ENCODE measurements at places on chromosomes 11 and 22.

DNA sequence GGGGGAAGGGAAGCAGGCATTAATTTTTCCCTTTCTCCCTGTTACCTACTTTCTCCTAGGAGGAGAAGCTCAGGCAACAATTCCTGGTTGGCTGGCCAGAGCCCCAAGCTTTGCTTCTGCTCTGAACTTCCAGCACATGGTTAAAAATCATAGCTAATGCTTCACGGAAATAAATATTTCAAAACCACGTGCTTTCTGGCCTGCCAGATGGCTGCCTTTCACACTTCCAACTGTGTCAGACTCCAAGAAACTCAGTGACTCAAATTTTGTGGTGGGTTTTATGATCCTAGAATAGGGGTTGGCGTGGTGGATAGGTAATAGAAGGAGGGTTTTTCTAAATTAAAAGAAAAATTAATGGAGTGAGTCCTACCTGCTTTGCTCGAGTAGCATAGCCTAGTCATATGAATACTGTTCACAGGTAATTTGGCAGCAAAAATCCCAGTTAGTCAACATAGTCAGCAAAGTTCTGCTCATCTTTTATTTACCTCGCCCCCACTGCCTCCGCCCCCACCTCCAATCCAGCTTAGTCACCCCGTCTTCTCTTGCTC is 58.6 kb downstream of the SC5D start:
- DNase-seq: no peak

GRCh38 chr22:37351232-37351631 is 68.9 kb downstream of the CYTH4 start:
- DNase-seq: no peak

DNA sequence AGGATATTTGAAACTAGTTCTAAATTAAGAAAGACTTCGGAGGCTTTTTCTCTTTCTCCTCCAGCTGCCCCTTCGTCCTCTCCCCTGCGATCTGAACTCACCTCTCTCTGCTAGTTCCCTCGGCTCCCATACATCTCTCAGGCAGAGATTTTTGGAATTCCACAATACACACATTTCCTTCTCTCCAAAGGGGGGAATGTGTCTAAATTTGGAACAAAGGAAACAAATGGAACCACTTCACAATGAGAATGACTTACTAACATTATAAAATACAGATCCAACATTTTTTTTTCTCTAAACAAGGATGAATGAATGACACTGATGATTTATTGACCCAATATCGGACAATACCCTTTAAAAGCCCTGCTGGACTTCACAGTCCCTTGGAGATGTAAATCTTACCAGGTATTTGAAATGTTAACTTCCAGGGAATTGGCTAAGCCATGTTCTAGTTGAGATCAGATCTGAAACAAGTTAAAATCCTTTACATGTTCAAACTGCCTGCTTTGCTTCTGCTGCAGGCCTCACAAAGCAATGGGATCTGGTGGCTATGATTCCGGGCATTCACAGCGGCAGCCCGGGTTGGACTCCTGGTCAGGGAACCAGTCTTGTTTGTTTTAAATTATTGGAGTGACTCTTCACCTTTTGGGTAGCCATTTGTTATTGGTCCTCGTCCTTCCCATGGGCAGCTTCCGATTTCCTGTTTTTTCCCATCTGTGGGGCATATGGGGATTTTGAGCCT is 20.5 kb upstream of the GSTP1 start:
- no peak for DNase-seq

- DNase-seq: no peak
Measured at GRCh38 chr11:71383461-71383860, 64.7 kb downstream of the DHCR7 start.

- no peak for DNase-seq
Measured at GRCh38 chr22:26580240-26580962, 9.5 kb downstream of the TPST2 start.

DNA sequence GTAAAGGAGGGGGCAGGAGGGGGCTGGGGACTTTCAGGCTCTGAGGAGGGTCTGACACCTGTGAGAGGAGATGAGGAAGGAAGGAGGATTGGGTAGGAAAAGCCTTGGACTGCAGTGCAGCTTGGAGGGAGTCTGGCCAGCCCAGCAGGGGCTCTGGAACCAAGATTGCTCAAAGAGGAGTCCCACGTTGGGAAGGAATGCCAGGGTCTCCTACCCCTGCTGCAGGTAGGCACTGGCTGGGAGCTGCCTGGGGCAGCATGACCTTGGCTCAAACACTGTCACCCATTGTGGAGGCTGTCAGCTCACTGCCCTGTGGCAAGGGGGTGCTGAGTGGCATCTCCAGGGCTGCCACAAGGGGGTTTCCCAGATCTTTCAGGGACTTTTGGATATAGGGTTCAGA is 94.5 kb downstream of the RPS6KA4 start:
- DNase-seq: no peak

- DNase-seq: no peak
Measured at GRCh38 chr11:128415539-128415938, 171.8 kb downstream of the ETS1 start.

DNA sequence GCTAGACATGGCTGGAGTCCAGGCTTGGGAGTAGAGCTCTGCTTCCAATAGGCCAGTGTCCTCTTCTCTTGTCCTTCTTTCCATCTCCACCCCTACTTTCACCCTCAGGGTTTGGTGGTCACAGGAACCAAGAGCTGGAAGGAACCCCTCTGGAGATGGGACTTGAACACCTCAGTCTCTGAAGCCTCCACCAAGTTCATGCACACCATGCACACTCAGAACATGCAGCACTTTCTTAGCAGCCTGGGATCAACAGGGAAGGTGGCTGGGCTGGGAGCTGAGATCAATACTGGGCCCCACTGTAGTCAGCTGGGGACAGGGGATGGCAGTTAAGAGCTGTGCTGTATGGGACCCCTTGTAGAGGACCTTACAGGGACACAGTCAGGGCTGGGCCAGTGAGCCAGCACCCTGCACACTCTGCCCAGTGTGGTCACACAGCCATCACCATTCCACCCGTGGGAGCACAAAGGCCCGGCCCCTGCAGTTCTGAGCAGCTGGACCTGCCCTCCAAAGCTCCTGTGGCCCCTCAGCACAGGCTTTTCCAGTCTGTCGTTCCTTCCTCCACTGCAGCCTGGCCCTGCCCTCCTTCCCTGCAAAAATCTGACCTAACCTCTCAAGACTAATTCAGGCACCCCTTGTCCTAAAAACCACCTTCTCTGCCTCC is 47.7 kb downstream of the GAB4 start:
- no peak for DNase-seq

DNA sequence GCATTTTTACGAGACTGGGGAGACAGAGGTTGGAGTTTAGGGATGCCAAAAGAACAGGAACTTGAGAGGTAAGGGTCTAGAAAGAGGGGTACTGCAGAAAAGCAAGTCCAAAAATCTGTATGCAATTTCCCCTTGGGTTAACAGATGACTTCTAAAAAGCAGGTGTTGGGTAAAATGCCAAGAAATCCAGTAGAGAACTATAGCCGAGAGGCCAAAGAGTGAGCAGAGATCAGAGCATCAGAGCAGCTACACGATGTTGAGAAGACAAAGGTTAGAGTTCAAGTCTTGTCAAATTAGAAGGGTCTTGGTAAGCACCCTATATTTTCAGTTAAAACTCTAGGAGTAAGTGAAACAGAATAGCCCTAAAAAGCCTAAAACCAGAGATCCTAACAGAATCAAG is 145.2 kb downstream of the FCHSD2 start:
- DNase-seq: no peak

GRCh38 chr22:23193882-23194281 is 13.6 kb downstream of the BCR start:
- no peak for DNase-seq

DNA sequence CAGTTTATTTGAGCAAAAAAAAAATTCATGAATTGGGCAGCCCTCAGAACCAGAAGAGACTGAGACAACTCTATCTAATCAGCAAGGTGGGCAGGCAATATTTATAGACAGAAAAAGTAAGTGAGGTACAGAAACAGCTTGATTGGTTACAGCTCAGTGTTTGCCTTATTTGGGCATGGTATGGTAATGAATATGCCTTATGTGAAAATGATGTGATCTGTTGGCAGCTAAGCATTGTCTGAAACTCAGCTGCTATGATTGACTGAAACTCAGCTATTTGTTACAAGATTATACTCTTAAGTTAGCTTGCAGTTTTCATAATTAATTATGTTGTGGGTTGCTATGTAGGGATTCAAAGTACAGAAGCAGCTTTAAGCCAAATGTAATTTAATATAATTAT is 127.6 kb downstream of the CNTN5 start:
- no peak for DNase-seq

GRCh38 chr11:12403122-12403996 is 26.0 kb downstream of the PARVA start:
- no peak for DNase-seq

DNA sequence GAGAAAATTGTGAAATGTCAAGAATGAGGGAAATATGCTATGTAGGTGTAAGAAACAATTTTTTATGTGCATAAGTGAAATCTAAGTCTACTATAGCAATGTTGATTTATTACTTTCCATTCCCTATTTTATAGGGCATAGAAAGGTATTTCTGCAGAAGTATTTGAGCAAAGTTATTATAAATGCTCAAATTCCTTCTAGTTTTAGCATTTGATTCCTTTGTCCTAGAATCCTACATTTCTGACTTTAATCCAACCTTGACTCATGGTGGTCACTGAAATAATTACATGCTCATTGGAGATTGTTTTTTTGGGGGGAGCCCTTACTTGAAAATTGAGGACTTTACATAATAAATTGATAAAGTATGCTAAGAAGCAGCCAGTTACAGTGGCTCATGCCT is 716.6 kb upstream of the LUZP2 start:
- no peak for DNase-seq

DNA sequence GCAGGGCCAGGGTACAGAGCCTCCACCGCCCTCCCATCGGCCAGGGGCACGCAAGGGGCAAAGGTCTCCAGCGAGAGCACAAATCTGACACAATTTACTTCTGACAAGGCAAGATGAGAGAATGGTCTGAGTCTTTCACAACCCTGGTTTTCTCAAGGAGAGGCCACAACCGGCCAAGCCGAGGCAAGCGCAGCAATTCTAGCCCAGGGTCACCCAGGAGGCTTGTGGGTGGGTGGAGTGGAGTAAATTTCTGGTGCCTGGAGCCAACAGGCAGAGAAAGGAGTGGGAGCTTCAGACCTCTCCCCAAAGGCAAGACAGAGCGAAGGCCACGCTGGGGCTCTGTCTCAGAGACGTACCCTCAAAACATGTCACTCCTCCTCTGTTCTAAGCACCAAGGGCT is 9.3 kb downstream of the LARGE2 start:
- no peak for DNase-seq

- DNase-seq: no peak
Measured at GRCh38 chr11:90757849-90758494, 535.1 kb upstream of the CHORDC1 start.

DNA sequence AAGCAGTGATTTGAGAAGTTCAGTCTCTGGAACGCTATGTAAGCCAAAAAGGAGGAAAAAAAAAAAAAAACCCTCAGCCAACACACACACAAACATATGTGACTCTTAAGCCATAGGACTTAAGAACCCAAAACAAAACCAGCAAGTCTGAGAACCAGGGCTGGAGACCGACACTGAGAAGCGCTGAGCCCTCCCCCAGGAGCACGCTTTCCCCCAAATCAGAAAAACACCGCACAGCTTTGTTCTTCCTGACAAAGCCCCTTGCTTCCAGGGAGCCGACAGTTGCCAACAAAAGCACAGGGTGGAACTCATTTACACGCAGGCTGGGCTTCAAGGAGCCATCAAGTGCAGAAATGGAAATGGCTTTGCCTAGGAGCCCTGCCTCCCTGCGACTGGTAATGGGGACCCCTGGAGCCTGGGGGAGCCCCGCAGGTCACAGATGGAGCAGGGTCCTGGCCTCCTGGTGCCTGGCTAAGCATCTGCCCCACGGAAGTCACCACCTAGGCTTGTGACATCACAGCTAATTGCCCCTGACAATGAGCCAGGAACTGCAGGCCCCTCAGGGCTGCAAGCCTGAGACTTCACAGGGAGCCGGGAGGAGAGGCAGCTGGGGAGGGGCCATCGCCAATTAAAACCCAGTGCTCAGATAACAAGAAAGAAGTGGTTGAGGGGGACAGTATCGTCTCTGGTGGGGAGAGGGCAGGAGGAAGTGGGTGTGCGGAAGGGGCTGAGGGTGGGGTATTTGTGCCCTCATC is 66.9 kb downstream of the NFAM1 start:
- DNase-seq: no peak

DNA sequence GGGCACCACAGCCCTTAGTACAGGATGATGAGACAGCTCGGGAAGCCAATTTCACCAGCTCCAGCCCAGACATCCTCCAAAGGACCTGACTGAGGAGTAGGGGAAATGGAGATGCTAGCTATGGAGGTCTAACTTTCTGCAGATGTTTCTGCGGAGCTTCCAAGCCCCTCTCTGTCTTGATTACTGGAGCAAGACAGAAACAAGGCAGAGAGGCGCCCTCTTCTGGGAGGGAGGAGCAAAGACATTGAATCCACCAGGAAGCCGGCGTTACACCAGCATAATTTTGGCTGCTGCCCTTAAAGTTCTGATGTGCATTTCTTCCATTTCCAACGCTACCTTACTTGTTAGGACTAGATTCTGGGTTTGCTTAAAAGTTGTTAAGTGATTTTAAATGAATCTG is 107.3 kb upstream of the HSD17B12 start:
- no peak for DNase-seq

DNA sequence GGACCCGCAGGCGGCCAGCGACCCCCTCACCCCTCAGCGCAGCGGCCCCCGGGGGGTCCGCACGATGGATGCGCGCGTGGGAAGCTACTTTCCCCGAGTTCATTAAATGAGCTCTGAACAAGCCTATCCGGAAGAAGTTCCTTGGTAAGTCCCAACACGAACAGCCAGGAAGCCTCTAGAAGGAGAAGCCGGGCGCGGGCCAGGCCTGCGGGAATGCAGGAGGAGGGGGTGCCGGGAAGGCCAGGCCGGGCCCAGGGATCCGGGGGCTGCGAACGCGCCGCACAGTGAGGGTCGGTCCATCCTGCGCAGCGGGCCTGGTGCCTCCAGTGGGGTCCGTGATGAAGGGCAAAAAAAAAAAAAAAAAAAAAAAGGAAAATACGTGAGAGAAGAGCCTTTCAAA is 36.9 kb downstream of the TOLLIP start:
- no peak for DNase-seq

DNA sequence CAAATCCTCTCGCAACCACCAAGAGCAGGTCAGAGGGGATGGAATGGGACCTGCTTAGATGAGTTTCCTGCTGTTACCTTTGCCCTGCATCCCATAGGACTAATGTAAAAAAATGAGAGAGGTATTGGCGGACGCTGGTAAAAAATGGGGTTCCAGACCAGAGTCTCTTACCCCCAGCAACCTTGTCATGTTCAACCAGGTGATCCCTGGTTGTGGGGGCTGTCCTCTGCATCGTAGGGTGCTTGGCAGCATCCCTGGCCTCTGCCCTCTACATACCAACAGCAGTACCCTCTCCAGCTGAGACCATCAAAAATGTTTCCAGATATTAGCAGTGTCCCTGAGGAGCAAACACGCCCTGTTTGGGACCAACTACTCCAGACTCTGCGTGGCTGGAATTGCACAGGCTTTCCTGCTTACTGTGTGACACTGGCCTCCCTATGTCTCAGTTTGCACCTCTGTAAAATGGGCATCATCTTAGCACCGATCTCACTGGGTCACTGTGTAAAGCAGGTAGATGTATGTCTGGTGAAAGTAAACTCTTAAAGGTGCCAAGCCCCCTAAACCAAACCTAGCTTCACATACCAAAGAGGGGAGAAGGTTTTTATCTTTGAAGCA is 1.5 kb downstream of the APOL6 start:
- no peak for DNase-seq

GRCh38 chr22:36358533-36359469 is 29.0 kb downstream of the MYH9 start:
- no peak for DNase-seq
